Heart left ventricle (tissue), 16 donors: ENCODE measurements at places on chromosomes 3 and 15.

DNA sequence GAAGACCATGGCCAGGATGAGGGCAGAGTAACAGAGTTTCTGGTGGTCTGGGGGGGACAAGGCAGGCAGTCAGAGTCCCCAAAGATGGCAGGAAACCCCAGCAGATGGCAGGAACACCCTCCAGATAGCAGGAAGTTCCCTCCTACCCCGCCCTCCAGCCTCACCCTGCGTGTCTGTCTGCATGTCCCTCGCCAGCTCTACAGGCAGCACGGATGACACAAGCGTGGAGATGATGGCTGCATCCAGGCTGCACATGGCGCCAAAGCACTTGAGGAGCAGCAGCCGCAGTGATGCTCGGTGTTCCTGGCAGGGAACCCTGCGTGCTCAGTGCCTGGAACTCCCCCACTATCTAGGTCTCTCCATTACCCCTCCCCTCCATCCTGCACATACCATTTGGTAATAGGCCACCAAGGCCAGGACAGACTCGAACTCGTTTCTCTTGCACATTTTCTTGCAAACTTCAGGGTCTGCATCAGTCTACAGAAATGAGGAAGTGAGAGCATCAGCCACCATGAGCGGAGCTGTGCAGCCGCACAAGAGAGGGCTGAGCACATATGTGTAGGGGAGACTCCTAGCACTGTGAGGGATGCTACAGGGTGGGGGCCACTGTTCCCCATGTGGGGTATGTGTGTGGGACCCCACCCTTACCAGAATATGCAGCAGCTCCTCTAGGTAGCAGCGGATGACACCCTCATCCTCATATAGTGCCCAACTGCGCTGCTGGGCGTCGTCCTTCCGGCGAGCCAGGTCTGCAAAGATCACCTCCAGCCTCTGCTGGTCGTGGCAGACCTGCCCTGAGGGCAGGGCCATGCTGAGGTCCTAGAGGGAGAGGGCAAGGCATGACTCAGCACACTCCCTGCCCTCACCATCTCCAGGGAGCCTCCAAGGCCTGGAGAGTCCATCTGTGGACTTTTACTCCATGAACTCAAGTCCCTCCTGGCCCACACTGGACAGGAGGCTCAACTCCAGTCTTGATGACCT, 6.0 kb downstream of the NCKIPSD start:
- H3K27me3 ChIP-seq = no peaks in the 10 kb centered on the region
- H3K27ac ChIP-seq = no peak overlapping the region
- peaks cover 12% of the 10 kb centered on the region for H3K4me1 ChIP-seq

GRCh38 chr3:177041021-177041729, 156.1 kb downstream of the TBL1XR1 start:
- no peaks in the 10 kb centered on the region for H3K36me3 ChIP-seq
- peaks cover 22% of the 10 kb centered on the region for H3K4me1 ChIP-seq
- H3K27me3 ChIP-seq = no peaks in the 10 kb centered on the region
- peak; percentile 37 for DNase-seq
- no peak overlapping the region for H3K4me3 ChIP-seq
- peak overlapping the region; percentile 73 for H3K27ac ChIP-seq

GRCh38 chr3:103495186-103495585, 1060.4 kb downstream of the ZPLD1 start:
- no peaks in the 10 kb centered on the region for H3K4me1 ChIP-seq
- no peak overlapping the region for H3K4me3 ChIP-seq

DNA sequence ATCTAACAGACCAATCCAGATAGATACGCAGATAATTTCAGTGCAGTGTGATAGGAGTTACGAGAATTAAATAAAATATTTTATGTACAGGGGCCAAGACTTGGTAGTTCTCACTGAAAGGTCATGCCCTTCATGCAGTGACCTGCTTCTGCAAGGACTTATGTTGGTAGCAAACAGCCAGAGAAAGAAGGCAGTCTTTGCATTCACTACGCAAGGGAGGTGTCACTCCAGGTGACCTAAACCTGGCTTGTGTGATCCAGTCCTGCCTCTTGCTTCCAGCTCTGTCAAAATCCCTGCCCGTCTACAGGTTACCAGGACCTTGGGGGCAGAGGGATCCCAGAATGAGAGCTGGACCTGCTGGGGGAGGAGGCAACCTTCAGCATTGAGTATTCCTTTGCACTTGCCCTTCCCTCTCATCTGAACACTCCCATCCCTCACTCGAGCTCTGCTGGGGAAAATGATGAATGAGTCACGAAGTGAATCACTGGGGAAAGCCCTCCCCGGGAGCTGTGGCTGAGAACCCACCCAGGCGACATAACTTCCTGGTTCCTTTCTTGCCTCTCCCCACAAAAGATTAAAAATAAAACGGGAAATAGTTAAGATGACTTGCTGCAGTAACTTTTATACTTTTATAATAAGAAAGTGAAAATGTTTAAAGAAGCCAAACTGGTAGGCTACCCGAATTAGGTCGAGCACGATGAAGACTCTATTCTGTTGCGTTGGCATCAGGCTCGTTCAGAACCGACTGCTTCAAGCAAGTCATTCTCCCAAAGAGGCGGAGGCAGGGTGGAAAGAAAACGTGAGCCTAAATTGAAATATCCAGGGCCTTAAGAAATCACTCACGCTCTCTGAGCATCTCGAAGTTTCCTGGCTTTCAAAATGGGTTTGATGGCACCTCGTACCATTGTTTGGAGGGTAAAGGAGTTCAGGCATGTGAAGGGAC, 216.1 kb downstream of the SLCO3A1 start:
- no peaks in the 10 kb centered on the region for H3K36me3 ChIP-seq
- peak overlapping the region; percentile 36 for H3K4me3 ChIP-seq
- peaks cover 29% of the 10 kb centered on the region for H3K4me1 ChIP-seq
- H3K27ac ChIP-seq = peak overlapping the region; percentile 77
- no peaks in the 10 kb centered on the region for H3K27me3 ChIP-seq

- DNase-seq = peak; percentile 29
- H3K4me3 ChIP-seq = peak overlapping the region; percentile 67
Observed at GRCh38 chr3:143119974-143120715, 574 bp downstream of the CHST2 start.

DNA sequence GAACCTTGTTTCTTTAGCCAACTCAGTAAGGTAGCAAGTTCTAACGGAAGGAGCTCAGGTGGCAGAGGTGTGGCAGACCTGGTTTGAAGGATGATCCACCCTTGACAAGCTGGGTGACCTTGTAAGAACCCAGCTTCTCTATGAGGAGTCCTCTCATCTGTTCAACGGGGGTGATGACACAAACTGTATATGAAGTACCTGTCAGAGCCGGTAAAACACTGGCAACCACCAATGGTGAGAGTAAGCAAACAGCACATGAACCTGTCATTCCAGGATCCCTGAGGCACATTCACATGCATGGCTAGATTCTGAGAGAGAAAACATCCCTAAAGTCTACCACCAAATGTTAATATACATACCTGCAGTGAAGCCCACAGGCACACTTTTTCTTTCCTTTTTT, 2.4 kb downstream of the SCAP start:
- H3K4me3 ChIP-seq = no peak overlapping the region
- no peaks in the 10 kb centered on the region for H3K36me3 ChIP-seq
- no peak for DNase-seq
- peaks cover 14% of the 10 kb centered on the region for H3K4me1 ChIP-seq
- no peaks in the 10 kb centered on the region for H3K27me3 ChIP-seq
- no peak overlapping the region for H3K27ac ChIP-seq

DNA sequence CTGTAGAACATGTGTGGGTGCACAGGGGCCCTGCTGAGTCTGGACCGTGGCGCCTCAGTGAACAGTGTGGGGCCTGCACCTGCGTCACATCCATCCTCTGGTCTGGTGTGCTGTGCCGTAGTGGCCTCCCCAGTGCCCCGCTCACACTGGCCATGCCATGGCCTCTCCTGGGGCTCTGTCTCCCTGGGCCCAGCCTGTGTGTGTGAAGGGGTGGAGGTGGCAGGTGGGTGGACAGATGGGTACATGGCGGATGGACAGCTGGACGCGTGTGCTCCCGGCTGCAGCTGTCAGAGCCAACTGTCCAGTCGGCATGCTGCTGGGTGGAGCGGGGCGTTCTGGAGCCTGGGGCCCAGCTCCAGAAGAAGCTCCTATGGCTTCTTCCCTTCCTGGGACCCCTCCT, 17.8 kb downstream of the PLXNA1 start:
- H3K27ac ChIP-seq = peak overlapping the region; percentile 37
- H3K36me3 ChIP-seq = no peaks in the 10 kb centered on the region
- no peak for DNase-seq

DNA sequence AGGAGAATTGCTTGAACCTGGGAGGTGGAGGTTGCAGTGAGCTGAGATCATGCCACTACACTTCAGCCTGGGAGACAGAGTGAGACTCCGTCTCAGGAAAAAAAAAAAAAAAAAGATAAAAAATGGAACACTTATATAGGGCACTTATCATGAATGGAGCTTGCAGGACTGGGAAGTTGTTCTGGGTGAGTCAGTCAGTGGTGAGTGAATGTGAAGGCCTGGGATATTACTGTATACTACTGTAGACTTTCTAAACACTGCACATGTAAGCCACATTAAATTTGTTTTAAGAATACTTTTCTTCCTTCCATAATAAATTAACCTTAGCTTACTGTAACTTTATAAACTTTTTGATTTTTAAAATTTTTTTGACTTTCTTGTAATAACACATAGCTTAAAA, 59.8 kb downstream of the SFMBT1 start:
- H3K36me3 ChIP-seq = no peaks in the 10 kb centered on the region
- H3K27ac ChIP-seq = no peak overlapping the region
- no peak for DNase-seq
- H3K4me1 ChIP-seq = peaks cover 6% of the 10 kb centered on the region
- no peak overlapping the region for H3K4me3 ChIP-seq

- H3K27ac ChIP-seq = peak overlapping the region; percentile 60
- no peak overlapping the region for H3K4me3 ChIP-seq
- no peaks in the 10 kb centered on the region for H3K4me1 ChIP-seq
- H3K27me3 ChIP-seq = no peaks in the 10 kb centered on the region
Observed at GRCh38 chr3:27345959-27346865, 23.0 kb downstream of the NEK10 start.

GRCh38 chr3:81776643-81777042, 15.2 kb upstream of the GBE1 start:
- no peaks in the 10 kb centered on the region for H3K36me3 ChIP-seq
- H3K27me3 ChIP-seq = no peaks in the 10 kb centered on the region
- H3K27ac ChIP-seq = no peak overlapping the region
- peaks cover 8% of the 10 kb centered on the region for H3K4me1 ChIP-seq
- no peak for DNase-seq

- no peak overlapping the region for H3K4me3 ChIP-seq
- H3K4me1 ChIP-seq = peaks cover 4% of the 10 kb centered on the region
- H3K27me3 ChIP-seq = no peaks in the 10 kb centered on the region
Observed at GRCh38 chr3:141104151-141104821, 53.1 kb downstream of the SPSB4 start.

DNA sequence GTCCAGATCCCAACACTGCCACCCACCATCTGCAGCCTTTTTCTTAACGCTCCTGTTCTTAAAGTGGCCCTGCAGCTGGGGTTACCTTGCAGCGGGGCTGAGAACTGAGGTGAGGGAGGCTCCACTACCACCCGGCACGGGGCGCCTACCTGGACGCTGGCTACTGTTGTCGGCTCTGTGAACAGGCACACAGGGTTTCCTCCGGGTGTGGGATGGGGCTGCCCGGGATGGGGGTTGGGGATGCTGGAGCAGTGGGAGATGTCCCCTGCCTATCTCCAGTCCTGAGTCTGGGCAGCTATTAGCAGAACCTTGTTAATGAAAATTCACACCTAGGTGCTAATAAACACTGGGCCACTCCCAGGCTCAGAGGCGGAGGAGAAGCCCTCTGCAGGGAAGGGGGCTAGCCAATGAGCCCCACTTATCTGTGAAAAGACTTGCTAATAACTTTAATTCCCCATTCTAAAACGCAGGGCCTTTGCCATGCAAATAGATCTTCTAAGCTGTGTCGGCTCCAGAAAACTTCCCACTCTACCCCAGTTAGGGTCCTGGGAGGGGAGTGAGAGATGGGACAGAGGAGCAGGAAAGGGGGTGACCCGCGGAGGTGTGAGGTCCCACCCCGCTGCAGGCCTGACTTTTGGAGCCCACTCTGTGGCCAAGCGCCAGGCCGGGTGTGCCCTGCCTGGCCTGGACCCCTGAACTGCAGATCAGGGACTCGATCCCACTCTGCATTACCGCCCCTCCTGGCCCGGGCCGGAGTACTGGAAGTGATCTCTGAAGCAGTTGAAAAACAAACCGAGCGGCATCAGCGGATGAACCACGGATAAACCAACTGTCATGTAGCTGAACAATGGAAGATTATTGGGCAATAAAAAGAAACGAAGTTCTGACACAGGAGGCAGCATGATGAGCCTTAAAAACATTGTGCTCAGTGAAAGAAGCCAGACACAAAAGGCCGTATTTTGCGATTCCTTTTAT, 3.1 kb downstream of the MESP1 start:
- no peaks in the 10 kb centered on the region for H3K36me3 ChIP-seq
- H3K4me3 ChIP-seq = no peak overlapping the region
- no peaks in the 10 kb centered on the region for H3K27me3 ChIP-seq
- peaks cover 12% of the 10 kb centered on the region for H3K4me1 ChIP-seq
- no peak overlapping the region for H3K27ac ChIP-seq

DNA sequence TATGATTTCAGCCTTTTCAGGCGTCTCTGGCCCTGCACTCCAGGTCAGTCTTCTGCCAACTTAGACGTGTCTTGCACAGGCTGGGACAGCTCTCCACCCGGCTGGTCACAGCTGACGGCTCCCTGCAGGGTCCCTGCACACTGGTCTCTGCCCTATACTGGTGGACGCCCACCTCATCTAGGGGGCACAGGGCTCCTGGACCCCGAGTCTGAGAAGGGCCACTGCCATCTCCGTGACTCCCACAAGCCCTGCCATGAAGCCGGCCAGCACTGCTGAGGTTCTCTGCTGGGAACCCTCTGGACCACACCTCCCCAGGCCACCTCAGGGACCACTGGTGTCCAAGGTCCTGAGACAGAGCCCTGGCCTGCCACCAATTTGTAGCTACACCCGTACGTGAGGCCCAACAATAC, 40.5 kb downstream of the CYFIP1 start:
- H3K27me3 ChIP-seq = no peaks in the 10 kb centered on the region
- H3K4me1 ChIP-seq = no peaks in the 10 kb centered on the region
- no peak overlapping the region for H3K4me3 ChIP-seq
- H3K27ac ChIP-seq = no peak overlapping the region

GRCh38 chr3:142886940-142887339, 1.9 kb downstream of the PCOLCE2 start:
- H3K27me3 ChIP-seq = no peaks in the 10 kb centered on the region
- no peak for DNase-seq
- H3K4me3 ChIP-seq = no peak overlapping the region
- H3K27ac ChIP-seq = no peak overlapping the region

GRCh38 chr3:30384546-30385072, 221.8 kb upstream of the TGFBR2 start:
- H3K27me3 ChIP-seq = no peaks in the 10 kb centered on the region
- no peak overlapping the region for H3K27ac ChIP-seq
- no peak for DNase-seq
- H3K4me1 ChIP-seq = no peaks in the 10 kb centered on the region
- no peak overlapping the region for H3K4me3 ChIP-seq

DNA sequence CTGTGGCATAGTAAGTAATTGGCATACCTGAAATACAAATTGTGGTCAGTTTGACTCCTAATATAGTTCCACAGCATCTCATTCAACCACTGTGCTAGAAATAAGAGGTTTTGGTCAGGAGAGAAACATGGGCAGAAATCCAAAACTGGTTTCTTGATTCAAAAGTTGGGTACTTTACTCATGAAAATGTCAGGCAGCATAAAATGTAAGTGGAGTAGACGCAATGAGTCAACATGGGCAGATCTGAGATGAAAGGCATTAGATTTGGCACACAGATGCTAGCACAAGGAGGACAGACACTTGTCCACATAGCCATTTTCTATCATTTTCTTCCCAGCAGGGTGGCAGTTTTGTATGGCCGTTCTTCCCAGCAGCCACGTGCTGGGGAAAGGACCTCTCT, 255.8 kb upstream of the CDIN1 start:
- no peaks in the 10 kb centered on the region for H3K4me1 ChIP-seq
- no peaks in the 10 kb centered on the region for H3K36me3 ChIP-seq
- H3K27ac ChIP-seq = no peak overlapping the region
- no peak for DNase-seq
- no peaks in the 10 kb centered on the region for H3K27me3 ChIP-seq
